NCI-H345 (cell line): ENCODE measurements at places on chromosomes 2 and 18.

GRCh38 chr2:40556293-40556692 lies 104.4 kb upstream of the SLC8A1 start:
- DNase-seq: no peak

DNA sequence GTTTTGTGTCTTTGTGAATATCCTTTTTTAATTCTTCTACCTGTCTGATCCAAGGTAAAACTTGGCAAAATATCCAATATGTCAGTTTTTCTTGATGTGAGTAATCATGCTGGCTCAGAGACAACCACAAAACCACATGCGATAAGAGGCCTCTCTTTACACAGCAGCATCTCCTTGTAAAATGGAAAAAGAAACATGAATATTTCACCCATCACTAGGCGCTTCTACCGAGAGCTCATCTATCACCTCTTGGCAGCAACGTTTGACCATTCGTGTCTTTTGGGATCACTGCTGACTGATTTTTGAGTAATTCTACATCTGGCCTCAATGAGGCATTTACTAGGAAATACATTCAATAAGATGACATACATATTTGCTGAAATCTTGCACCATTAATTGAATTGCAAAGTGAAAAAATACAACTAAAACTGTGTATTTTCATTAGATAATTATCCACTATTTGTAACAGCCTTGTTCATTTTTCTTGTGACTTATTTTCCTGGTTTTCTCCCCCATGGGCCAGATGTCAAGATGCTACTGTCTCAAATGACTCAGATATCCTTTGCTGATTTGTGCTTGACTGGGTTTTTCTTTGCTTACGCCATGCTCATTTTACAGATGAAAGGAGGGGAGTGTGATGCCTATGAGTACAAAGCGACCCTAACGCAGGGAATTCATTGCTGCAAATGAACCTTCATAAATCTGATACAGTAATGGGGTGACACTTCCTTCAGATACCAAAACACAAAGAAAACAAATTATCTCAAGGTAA lies 467.5 kb downstream of the FBXO15 start:
- no peak for DNase-seq

DNA sequence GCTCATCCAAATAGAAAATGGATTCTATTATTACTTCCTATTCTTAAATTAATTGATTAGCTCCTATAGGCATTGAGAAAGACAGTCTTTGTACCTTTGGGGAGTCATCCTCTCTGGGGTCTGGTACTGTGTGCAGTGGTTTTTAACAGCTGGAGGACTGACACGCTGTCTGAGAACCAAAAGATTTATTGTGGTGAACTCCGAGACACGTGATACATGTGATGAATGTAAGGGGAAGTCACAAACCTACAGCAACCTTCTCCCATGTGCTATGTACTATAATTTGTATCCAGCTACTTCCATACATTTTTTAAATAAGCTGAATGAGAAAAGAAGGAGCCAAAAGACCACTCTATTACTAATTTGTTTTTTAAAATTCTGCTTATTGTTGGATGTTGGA lies 133.7 kb downstream of the GALNT3 start:
- DNase-seq: no peak

GRCh38 chr18:452816-453215 lies 47.7 kb downstream of the COLEC12 start:
- DNase-seq: no peak

- DNase-seq: no peak
These were observed 442.9 kb upstream of the HNRNPA3 start for GRCh38 chr2:176769499-176770370.
